SJCRH30 (cell line): ENCODE measurements at places on chromosomes 16 and 17.

DNA sequence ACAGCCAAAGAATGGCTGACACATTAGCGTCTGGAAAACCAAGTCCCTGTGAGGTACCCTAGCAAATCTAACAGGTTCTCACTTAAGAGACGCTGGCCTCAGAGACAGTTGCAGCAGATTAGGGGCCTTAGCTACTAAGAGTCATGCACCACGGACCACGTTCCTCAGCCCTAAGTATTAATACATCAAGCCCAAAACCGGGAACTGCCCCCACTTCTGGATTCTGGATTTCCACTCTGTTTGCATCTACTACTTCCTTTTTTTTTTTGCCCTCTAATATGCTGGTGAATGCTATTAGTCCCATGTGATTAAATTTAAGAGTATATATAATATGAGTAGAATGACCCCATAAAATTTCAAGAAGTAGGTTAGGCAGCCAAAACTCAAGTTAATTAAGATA, 775 bp upstream of the TERB1 start:
- no peak for DNase-seq

DNA sequence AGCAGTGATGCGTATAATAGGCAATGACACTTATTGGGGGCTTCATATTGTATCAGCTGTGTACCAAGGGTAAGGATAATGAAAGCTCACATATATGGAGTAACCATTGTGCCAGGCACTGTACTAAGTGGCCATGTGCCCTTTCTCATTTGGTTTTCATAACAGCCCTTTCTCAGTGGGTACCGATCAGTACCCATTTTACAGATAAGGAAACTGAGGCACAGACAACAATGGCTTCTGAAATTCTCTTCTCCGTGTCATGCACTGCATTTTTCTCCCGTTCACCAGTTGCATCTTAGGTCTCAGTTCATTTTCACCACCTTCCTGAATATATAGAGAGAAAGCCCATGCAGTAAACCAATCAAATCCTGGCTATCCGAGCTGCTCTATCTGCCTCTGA, 216.7 kb upstream of the RBFOX1 start:
- DNase-seq, result no peak

- DNase-seq, result no peak
Measured at GRCh38 chr17:40319651-40320540, 10.9 kb downstream of the RARA start.

- no peak for DNase-seq
Measured at GRCh38 chr16:4265676-4266075, 7.1 kb downstream of the TFAP4 start.

DNA sequence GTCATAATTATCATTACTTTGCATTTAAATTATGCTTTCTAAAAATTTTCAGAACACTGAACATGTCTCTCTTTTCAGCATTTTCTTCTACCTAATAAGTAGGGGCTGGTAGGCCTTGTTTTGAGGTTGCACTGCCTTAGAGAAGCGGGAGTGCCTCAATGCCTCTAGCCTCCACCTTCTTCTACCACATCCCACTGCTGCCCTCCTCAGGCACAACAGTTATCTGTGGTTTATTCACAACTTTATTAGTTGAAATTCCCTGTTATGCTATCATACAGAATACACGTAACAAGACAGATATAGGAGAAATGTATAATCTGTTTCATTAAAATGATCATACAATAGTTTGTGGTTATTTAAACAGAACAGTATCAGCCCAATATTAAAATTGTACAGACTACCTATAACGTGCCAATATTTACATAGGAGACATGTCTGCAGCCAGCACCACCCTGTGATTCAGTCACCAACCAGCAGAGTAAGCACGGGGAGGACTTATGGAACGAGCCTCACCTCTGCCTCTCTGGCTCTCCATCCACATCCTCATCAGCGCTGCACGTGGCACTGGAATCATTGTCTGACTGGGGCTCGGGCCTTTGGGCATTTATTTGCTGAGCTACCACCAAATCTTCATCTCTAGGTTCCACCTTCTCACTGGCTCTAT, 101.2 kb downstream of the TTC19 start:
- peak; percentile 37 for DNase-seq

- no peak for DNase-seq
Measured at GRCh38 chr16:13935408-13935807, 15.5 kb downstream of the ERCC4 start.

- DNase-seq, result no peak
Measured at GRCh38 chr17:76239538-76240274, 587 bp downstream of the RNF157 start.

DNA sequence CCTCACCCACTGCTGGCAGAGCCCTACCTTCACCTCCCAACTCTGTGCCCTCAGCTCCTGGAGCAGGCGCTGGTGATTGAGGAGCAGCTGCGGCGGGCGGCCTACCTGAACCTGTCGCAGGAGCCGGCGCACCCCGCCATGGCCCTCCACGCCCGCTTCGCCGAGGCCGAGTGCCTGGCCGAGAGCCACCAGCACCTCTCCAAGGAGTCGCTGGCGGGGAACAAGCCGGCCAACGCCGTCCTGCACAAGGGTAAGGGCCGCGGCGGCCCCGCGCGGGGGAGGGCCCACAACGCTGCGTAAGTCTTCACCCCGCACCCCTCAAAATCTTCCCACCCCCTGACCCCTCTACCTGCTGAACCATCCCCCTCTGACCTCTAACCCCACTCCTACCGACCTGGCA, 7.0 kb downstream of the RNF227 start:
- DNase-seq, result no peak

- DNase-seq, result no peak
Measured at GRCh38 chr17:56177361-56177760, 24.1 kb downstream of the ANKFN1 start.

GRCh38 chr16:79640513-79641360, 40.2 kb upstream of the MAF start:
- peak; percentile 82 for DNase-seq

DNA sequence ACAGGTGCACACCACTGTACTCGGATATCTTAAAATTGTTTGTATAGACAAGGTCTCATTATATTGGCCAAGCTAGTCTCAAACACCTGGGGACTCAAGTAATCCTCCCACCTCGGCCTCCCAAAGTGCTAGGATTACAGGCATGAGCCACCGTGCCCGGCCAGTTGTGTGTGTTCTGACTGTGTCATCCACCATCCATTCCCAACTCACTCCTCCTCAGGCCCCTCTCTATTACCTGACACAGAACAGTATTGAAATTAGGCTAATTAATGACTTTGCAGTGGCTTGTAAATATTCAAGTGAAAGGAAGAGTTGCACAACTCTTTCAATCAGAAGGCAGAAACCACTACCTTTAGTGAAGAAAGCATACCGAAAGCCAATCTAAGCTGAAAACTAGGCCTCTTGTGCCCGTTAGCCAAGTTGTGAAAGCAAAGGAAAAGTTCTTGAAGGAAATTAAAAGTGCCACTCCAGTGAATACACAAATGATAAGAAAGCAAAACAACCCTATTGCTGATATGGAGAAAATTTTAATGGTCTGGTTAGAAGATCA, 28.7 kb downstream of the GOSR1 start:
- DNase-seq, result no peak

GRCh38 chr16:50006964-50007363, 18.1 kb upstream of the CNEP1R1 start:
- no peak for DNase-seq

DNA sequence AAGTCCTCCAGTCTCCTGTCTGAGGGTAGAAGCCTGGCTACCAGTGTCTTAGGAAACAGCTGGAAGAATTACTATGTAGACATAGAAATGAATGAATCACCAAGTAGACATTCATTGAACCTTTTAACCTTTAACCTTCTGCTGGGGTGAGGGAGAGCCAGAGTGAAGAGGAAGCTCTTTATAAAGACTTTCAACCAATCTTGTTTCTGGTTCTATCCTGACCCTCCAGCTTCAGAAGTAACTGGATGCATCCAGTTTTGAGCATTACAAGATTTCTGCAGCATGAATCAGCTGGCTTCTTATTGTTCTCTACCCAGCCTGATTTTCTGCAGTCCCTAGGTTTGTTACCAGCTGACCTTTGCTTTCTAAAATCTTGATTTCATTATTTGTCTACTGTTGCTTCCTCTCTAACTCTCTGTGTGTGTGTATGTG, 8.5 kb downstream of the TEKT1 start:
- no peak for DNase-seq

- no peak for DNase-seq
Measured at GRCh38 chr17:41415833-41416335, 8.5 kb downstream of the KRT37 start.

- peak; percentile 84 for DNase-seq
Measured at GRCh38 chr17:7444682-7445618, at the start of gene CHRNB1. CHRNB1 (plus strand) TSS chr17:7445061; CDS start chr17:7445128, 67 bp downstream.

GRCh38 chr16:20624882-20625807, 49.0 kb upstream of the ACSM2B start:
- no peak for DNase-seq

GRCh38 chr16:55082591-55082976, 151.9 kb downstream of the IRX5 start:
- no peak for DNase-seq

DNA sequence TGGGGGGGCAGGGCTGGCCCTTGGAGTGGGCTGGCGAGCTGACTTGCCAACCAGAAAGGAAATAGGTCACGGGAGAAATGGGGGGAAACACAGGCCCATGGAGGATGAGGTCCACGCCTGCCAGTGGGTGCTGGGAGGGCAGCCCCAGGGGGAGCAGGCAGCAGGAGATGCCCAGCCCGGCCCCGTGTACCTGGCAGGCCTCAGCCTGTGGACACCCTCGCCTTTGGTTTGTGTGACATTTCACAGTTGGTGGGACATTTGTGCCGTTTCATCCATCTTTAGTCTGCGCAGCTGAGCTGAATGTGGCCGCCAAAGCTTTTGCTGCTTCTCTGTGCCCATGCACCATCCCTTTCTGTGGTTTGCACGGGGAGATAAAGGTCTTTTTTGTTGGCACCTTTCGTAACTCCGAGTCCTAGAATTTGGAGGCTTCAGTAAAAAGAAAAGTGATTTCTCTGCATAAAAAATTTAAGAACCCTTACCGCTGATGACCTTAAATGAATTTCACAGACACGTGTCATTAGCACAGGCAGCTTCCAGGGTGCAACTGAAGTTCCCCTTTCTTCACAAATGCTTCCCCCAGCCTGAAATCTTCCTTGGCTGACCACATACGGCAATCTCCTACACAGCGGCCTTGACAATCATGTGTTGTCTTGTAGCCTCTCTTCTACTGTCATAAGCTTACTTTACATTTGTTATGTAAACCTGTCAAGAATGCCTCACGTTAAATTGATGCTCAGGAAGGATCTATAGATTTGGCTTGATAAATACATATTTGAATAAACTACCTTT, 193.6 kb downstream of the RPTOR start:
- DNase-seq, result no peak

- DNase-seq, result no peak
Measured at GRCh38 chr16:83623892-83624291, 183.9 kb upstream of the HSBP1 start.

DNA sequence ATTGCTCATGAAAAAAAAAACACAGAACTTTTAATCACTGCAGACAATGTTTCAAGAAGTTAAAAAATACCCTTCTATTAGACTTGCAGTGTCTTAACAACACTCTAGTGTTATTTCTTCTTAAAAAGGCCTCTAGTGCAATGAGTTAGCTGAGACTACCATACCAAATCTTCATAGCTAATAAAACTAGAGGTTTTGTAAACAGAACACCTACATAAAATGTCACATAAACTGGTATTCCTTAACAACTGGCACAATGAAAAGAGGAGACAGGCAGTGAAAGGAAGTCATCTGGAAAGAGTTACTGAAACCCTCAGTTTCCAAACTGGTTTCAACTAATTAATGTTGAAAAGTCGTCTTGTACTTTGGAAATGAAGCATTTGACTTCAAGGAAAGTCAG, 394.2 kb upstream of the PMFBP1 start:
- no peak for DNase-seq

GRCh38 chr17:17391668-17392370, 85.0 kb upstream of the MED9 start:
- peak; percentile 81 for DNase-seq

DNA sequence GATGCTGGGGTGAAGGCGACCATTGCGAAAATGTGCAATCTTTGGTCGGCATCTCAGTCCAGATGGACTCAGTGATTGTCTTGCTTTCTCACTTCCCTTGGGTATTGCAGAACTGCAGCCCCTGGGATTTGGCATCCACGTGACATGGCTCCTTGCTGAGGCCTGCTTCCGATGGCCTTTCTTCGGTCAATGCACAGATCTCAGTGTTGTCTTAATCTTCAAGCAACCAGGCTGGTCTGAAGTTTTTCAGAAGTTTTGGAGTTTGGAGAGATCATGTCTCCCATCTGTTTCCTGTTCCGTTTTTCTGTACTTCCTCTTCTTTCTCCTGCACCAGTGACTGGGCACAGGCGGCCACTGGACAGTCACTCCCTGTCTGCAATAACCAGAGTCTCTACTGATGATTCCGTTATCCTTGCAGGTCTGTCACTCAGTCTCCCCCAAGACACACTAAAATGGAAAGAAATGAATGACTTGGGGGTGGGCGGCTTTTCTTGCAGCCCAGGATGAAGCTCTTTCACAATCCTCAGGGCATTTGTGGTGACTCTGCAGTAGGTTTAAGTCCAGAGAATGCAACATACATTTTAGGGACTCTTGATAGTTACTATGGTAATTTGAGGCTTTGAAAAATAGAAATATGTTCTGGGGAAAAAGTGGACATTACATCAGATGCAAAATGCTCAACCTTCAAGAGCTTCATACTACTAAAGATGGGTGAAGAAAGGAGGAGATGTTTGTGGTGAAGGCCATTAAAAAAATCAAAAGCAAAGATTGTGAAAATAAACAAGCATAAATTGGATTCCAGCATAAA, 106.3 kb upstream of the ZFHX3 start:
- DNase-seq, result no peak

GRCh38 chr16:86821895-86822294, 243.5 kb downstream of the FOXL1 start:
- DNase-seq, result peak; percentile 77

- DNase-seq, result peak; percentile 36
Measured at GRCh38 chr17:18314059-18314730, 599 bp downstream of the TOP3A start.

DNA sequence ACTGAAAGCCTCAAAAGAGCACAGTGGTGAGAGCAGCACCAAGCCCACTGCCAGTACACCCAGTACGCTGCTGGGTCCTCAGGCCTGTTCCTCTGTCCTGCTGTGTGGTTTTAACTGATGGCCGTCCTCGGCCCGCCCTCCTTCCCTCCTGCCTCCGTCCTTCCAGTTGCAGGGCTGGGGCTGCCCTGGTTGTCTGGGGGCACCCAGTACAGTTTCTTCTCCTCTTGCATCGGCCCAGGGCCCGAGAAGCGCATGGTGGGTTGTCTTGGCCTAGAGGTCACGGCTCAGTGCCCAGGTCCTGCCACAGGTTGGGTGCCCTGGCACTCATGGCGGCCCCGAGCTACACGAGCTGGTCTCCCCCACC, 70.8 kb upstream of the KCTD5 start:
- DNase-seq, result no peak

- DNase-seq, result peak; percentile 74
Measured at GRCh38 chr16:85302018-85302847, 190.0 kb upstream of the CIBAR2 start.

GRCh38 chr17:68459037-68459639, 1.8 kb upstream of the WIPI1 start:
- no peak for DNase-seq

DNA sequence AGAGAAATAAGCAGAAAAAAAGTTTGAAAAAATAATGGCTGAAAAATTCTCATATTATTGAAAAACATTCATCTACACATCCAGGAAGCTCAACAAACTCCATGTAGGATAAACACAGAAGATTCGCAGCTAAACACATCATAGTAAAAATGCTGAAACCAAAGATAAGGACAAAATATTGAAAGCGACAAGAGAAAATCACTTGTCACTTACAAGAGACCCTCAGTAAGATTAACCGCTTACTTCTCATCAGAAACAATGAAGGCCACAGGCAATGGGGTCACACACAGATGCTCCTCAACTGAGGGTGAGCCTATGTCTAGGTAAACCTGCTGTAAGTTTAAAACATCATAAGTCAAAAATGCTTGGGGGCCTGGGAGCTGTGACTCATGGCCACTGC, 38.1 kb upstream of the METRNL start:
- DNase-seq, result no peak
